Activated CD8-positive, alpha-beta memory T cell treated with anti-CD3 and anti-CD28 coated beads, Interleukin-2, amount 50 U/mL, for 4 hours (primary cell): ENCODE measurements at places on chromosomes 12 and 14.

DNA sequence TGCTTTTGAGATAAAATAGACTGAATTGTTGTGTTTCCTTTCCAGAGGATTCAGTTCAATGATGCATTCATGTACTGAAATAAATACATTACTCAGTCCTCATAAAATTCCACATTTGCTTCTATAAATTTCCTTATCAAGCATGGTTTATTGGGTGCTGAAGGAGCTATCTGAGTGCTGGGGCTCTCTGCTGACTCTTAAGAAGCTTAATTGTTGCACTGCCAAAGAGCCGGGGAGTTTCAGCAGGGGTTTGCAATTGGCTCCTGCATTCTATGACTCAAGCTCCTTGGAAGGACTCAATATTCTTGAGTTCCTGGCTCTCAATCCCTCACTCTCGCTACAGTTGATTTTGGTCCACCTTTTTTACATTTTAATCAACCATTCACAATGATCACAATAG, 69.8 kb upstream of the PYGL start:
- DNase-seq = no peak

DNA sequence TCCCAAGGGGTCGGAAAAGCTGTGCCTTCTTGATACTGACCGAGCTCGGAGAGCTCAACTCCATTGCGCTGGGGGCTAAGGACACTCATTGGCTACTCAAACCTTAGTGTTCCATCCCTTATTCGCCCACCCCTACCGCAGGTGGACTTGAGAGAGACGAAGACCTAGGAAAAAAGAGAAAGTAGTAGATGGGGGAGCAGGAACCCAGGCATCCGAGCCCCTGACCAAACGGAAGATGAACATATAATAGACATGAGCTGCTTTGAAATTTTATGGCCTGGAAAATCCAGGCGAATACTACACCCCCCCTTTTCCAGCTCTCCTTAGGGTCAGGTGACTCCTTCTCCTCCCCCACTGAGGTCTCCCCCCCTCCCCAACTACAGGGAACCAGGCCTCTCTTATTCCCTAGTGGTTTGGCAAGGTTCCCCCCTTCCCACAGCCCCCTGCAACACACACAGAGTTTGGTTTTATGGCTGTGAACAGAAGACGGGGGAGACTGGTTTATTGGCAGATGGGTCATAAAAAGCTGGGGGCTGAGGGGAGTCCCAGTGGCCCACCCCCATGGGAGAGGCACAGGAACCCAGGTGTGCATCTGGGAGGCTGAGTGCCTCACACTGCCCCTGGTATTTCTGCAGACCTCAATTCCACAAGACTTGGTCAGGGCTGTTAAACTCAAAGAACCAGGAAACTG, 1.6 kb downstream of the GDF11 start:
- no peak for DNase-seq

DNA sequence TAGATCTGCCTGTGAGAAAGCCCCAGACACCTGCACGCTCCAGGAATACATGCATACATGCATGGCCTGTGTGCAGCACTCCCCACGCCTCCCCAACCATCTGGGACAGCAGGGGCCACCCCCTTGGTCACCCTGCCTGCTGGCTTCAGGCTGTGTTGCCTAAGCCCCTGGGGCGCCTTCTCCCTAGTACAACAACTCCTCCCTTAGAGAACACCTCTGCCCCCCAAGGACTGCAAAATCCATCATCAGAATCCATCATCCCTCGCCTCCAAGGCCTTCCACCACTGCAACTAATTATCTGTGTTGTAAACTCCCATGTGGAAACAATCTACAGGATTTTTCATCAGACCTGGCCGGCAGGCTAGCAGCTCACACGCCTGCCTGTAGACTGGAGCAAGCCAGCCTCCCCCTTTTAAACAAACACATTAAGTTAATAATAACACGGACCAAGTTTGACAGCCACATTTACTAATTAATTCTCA, 36.8 kb downstream of the ZFP36L1 start:
- DNase-seq = no peak

DNA sequence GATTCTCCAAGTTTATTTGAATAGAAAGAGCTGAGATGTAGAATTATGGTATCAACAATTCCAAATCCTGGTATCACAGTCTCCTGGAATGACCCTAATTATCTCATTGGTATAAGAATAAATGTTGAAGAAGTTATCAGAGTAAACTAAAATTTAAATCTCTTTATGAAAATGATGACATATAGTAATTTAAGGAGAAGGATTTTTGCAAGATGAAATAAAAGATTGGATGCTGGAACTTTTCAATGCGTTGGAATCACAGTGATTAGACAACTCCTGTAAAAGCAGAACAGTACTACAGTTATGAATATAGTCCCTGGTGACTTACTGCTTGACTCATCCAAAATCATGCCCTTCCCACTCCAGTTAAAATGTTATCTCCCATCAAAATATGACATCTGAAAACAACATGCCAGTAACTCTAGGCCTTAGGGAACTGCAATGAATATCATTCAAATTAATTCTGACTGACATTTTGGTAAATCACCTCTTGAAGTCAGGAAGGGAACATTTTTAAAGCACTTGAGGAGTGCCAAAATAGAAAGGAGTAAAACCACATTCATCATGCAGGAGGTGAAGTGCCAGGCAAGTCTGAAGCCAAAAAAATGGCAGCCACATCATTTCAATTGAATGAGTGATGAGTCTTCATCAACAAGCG, 197.8 kb upstream of the PRKD1 start:
- DNase-seq = no peak

DNA sequence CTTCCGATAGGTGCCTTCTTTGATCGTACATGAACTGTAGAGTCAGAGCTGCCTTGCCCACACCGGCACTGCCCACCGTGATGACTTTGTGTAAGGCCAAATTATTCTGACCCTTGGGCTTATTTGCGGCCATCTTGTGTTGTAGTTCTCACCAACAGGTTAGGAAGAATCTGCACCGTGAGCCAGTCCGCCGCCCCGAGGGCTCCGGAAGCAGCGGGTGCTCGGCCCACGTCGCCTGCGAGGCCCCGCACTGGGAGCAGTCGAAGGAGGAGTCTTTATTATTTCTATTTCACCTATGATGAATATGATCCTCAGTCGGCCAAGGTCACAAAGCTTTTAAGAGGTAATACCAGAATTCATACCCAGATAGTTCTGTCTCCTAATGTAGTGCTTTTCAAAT, 70.6 kb upstream of the SYT1 start:
- no peak for DNase-seq

- peak; percentile 52 for DNase-seq
These were observed 606 bp downstream of the EP400 start for GRCh38 chr12:131950182-131950913.

DNA sequence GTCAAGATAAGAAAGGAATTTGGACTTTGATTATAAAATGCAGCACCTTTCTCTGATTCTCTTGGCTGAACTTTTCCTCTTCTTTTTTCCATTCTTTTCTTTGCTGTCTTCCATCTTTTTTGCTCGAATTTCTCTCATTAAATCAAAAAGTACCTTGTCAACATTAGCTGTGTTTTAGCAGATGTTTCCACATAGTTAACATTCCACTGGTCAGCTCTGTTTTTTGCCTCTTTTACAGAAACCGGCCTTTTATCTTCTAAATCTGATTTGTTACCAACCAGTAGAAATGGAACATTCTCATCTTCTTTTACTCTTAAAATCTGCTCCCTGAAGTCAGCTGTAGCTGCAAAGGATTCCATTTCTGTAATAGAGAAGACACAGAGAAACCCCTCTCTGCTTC, 71.1 kb upstream of the SYT1 start:
- DNase-seq = no peak

DNA sequence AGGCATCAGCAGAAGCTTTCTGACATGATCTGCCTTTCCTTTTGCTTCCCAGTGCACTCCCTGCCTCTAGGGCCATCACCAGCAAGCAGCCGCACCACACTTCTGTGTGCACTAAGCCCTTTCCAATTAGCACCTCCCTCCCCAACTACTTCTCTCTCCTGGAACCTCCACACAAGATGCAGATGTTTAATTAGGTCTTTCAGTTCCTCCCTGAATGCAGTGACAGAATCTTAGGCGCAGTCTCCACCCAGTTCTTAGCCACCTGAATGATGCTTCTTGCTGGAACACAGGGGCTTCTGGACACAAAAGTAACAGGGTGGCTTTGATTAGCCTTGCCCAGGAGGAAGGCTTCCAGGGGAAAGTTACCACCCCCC, 32.9 kb downstream of the NIN start:
- no peak for DNase-seq

GRCh38 chr12:68229956-68230355, 4.3 kb upstream of the IL26 start:
- no peak for DNase-seq

DNA sequence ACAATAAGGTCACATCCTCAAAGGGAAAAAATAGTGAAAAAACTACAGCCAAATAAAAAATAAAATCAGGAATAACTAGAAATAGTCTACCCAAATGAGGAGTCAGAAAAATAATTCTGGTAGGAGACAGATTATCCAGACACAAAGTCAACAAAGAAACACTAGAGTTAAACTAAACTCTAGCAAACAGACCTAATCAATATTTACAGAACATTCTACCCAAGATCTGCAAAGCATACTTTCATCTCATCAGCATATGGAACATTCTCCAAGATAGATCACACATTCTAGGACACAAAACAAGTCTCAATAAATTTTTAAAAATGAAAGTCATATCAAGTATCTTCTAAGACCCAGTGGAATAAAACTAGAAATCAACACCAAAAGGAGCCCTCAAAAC, 20.4 kb upstream of the TSPAN8 start:
- no peak for DNase-seq

DNA sequence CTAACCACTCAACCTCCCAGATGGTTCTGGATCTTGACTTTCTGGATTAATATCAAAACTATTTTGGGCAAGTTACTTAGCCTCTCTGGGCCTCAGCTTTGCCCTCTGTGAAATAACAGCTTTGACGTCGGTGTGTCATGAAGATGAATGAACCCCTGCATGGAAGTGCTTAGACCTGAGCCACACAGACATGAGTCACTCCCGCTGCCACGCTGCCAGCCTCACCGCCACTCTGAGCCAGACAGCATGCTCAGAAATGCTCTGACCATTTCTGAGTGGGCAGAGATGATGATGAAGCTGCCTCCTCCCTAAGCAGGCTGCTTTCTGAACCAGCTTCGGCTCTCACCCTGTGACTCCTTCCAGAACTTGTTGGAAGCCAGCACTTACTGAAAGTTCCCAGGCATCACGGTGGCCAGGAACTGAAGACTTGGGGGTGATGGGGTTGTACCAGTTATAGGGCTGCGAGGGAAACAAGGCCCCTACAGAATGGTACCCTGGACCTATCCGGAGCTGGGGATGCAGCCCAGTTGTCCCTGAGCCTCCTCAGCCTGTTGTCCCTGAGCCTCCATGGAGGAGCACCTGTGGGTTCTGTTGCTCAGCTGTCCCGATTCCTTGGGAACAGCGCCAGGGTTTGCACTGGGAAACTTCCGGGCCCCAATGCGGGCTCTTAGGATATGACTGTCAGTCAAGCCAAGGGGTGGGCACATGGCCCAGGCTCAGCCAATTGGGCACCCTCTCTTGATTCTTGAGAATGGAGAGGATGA, 2.0 kb upstream of the CCDC197 start:
- DNase-seq = peak; percentile 63

- DNase-seq = no peak
These were observed 31.6 kb downstream of the KCNC2 start for GRCh38 chr12:75177997-75178396.
